HCT116 (cell line): ENCODE measurements at places on chromosomes 16 and 17. TPM values are rescaled to one million over a fixed set of nuclear protein-coding genes. Genes with fewer than 3 reads are reported as not detected.

DNA sequence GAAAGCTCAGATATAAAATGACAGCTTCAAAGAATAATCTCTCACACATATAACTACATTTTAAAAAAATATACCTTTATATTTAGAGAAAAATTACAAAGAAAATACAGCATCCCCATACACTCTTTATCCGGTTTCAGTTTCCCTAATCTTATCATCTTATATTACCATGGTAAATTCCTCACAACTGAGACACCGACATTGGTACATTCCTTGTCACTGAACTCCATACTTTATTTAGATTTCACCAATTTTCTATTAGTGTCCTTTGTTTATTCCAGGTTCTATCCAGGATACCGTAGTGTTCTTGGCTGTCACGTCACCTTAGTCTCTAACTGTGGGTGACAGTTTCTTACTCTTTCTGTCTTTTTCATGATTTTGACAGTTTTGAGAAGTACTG is 22.0 kb upstream of the ABCA10 start:
- no peak for DNase-seq
- no peaks in the 10 kb centered on the region for H3K27me3 ChIP-seq
- H3K27ac ChIP-seq, result no peak overlapping the region
- no peaks in the 10 kb centered on the region for H3K36me3 ChIP-seq

- no peak overlapping the region for H3K4me3 ChIP-seq
- H3K4me1 ChIP-seq, result no peaks in the 10 kb centered on the region
- no peak for DNase-seq
- H3K27ac ChIP-seq, result no peak overlapping the region
These were observed 3.5 kb upstream of the SALL1 start for GRCh38 chr16:51154271-51155171.

DNA sequence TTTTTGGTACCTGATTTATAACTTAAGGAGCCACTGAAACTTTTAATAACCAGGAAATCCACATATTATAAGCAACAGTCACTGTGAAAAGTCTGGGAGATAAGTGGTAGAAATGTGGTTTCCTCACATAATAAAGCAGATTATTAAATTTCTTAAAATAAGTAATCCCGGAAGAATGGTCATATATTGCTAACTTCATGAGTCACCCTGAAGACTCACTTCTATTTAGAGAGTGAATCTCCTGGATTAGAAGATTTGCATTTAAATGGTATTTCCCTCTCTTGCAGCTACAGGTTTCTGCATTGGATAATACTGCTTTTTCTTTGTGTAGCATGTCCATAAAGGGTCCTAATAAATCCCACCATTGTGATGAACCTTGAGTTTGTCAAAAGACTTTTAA is 1286.8 kb upstream of the CDH8 start:
- H3K27ac ChIP-seq, result no peak overlapping the region
- H3K27me3 ChIP-seq, result no peaks in the 10 kb centered on the region
- H3K4me1 ChIP-seq, result no peaks in the 10 kb centered on the region
- no peaks in the 10 kb centered on the region for H3K36me3 ChIP-seq

DNA sequence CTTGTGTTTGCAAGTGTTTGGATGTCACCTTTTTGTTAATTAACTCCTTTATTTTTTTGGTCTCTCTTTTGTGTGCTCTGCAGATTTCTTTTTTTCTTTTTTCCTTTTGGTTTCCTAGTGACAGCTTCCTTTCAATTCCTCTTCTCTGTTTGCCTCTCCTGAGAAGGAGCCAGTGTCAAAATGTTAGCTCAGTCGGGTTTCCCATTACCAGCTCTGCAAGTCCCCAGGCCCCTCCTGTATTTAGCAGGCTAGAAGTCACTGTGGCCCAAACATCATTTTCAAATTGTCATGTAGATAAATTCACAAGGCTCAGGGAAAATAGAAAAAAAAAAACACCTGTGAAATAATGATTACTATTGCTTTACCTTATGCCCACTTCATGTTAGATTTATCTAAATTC is 1621.6 kb downstream of the CDH8 start:
- no peaks in the 10 kb centered on the region for H3K27me3 ChIP-seq
- no peaks in the 10 kb centered on the region for H3K36me3 ChIP-seq
- no peaks in the 10 kb centered on the region for H3K4me1 ChIP-seq
- no peak overlapping the region for H3K4me3 ChIP-seq
- DNase-seq, result no peak

DNA sequence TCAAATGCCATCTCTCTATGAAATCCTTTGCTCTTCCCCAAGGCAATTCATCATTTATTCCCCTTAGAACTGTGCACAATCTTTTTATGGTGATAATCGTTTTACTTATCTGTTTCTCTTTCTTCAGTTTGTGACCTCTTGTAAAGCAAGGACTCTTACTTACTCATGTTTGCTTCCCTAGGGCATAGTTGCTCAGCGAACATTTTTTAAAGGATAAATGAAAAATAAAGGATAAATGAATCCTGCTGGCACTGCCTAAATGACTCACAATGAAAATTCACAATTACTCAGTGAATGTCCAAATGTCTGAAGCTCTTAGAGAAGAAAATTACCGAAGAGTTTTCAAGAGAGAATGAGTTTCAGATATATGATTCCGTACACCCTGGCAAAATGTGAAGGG is 671.7 kb downstream of the CDH11 start:
- no peaks in the 10 kb centered on the region for H3K27me3 ChIP-seq
- no peak for DNase-seq
- H3K27ac ChIP-seq, result no peak overlapping the region
- no peaks in the 10 kb centered on the region for H3K36me3 ChIP-seq
- no peaks in the 10 kb centered on the region for H3K4me1 ChIP-seq

GRCh38 chr16:54510685-54511221 is 224.2 kb upstream of the IRX3 start:
- peaks cover 56% of the 10 kb centered on the region for H3K27me3 ChIP-seq
- no peaks in the 10 kb centered on the region for H3K4me1 ChIP-seq
- H3K4me3 ChIP-seq, result no peak overlapping the region
- H3K36me3 ChIP-seq, result no peaks in the 10 kb centered on the region

VAT1L gene
- total RNA-seq, result 0.10 TPM

NEK8 gene
- 7.0 TPM for total RNA-seq

DNA sequence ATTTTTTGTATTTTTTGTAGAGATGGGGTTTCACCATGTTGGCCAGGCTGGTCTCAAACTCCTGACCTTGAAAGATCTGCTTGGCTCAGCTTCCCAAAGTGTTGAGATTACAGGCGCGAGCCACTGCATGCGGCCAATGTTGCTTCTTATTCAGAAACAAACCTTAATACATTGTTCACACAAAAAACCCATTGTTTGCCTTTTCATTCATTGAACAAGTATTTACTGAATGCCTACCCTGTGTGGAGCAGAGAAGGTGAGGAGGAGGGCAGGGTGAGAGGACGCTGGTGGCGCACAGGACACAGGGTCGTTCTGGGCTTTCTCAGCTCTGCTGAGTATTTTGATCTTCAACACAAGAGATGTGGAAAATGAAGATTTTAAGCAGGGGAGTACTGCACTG is 8.0 kb upstream of the KRT23 start:
- H3K4me1 ChIP-seq, result peaks cover 25% of the 10 kb centered on the region
- DNase-seq, result no peak
- H3K36me3 ChIP-seq, result no peaks in the 10 kb centered on the region
